ENCODE measurements at places on chromosomes 13 and 19.

DNA sequence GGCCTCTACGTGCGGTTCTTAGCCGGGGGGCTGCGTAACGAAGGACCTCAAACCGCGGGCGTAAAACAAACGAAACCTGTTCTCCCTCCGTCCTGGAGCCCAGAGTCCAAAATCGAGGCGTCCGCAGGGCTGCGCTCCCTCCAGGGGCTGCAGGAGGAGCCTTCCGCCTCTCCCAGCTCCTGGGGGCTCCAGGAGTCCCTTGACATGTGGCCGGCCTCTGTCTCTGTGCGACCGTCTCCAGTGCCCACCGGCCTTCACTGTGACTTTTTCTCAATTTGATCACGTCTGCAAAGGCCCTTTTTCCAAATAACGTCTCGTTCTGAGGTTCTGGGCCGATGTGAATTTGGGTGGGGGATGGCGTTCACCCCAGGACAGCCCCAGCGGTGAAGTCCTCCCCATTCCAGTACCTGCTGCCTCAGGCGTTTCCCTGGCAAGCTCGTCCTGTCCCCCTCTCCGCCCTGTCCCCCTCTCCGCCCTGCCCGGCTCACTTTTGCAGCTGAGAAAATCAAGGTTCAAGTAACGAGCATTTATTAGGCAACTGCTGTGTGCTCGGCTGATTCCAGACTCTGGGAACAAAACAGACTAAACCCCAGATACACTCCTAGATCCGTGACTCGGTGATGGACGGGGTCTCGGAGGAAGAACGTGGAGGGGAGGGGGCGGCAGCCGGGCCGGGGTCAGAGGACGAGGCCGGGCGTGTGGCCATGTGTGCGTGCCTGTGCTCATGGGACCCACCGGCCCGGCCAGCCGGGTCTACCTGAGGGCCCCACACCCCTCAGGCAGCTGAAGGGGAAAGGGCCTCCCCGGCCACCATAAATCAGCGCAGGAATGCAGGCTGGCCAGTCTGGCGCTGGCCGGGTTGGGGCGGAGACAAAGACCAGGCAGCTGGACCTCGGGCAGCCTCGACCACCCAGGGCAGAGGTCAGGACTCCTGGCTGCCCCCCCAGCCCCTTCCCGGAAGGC, 28.1 kb upstream of the WDR18 start:
- no peak for DNase-seq

GRCh38 chr13:99994638-99995020, 13.0 kb downstream of the ZIC2 start:
- no peak for DNase-seq

GRCh38 chr13:48710160-48710559, 56.4 kb downstream of the CYSLTR2 start:
- no peak for DNase-seq

GRCh38 chr13:59477011-59477410, 686.7 kb downstream of the DIAPH3 start:
- DNase-seq = no peak

DNA sequence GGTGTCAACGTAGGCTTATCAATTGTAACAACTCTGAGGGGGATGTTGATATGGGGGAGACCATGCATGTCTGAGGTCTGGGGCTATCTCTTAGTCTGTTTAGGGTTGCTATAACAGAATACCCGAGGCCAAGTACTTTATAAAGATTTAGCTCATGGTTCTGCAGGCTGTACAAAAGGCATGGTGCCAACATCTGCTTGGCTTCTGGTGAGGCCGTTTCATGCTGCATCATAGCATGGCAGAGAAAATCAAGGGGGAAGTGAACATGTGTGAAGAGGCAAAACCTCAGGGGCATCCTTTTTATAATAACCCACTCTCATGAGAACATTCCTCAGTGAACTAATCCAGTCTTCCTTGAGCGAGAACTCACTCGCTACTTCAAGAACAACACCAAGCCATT, 353.8 kb downstream of the ENOX1 start:
- no peak for DNase-seq

DNA sequence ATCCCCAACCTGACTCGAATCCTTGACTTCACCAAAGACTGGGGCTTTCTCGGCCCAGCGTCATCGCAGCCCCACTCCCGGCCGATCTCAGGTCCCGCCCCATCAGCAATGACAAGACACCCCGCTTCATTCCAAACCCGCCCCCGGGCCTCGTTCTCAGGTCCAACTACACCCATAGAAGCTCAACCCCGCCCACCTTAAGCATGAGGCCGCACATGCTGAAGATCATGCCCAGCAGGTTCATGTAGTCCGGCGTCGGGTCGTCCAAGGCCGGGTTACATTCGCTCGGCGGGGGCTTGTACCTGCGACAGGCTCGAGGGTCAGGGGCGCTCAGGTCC, 2.3 kb downstream of the WDR83 start:
- DNase-seq = no peak

- peak; percentile 49 for DNase-seq
These were observed at the start of gene TMEM255B for GRCh38 chr13:113758651-113759524. Gene TMEM255B, plus strand, starts transcription at chr13:113759226. Its CDS starts 44 bp downstream, at chr13:113759270.

DNA sequence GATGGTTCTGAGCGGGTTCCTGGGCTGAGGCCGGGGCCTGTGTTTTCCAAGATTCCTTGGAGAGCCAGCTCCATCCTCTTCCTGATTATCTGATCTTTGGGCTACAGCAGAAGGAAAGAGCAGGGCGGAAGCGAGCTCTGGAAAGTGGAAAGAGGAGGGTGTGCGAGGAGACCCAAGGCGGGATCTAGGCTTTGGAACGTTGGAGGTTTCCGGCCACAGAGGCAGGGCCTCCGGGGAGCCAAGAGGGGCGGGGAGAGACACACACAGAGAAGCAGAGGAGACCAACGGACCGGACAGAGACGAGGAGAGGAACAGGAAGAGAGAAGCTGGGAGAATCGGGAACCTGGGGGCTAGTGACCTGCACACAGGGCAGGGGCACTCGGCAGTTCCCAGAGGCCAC, at the start of gene CLEC11A:
CLEC11A (plus strand) TSS at position 296 of the 400 bp plus-strand sequence. CDS start 162 bp downstream, outside the sequence.
- DNase-seq = no peak

DNA sequence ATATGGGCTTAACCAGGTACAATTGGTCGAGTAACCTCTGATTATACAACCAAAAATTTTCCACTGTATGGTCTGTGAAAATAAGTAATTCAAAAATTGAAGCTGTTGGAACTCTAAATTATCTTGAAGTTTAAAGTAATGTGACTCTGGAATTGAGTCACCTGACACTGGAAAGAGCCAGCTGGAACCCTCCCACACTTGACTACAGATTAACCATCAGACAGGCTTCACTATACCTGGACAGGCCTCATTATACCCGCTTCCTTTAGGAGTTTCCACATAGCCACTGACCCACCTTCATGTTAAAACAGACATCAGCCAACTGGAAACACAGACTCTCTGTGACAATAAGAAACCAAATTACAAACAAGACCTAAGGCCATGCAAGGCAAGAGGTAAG, 1.3 kb downstream of the ZNF433 start:
- DNase-seq = no peak

GRCh38 chr19:12721656-12722565, 1.8 kb downstream of the TNPO2 start:
- no peak for DNase-seq

DNA sequence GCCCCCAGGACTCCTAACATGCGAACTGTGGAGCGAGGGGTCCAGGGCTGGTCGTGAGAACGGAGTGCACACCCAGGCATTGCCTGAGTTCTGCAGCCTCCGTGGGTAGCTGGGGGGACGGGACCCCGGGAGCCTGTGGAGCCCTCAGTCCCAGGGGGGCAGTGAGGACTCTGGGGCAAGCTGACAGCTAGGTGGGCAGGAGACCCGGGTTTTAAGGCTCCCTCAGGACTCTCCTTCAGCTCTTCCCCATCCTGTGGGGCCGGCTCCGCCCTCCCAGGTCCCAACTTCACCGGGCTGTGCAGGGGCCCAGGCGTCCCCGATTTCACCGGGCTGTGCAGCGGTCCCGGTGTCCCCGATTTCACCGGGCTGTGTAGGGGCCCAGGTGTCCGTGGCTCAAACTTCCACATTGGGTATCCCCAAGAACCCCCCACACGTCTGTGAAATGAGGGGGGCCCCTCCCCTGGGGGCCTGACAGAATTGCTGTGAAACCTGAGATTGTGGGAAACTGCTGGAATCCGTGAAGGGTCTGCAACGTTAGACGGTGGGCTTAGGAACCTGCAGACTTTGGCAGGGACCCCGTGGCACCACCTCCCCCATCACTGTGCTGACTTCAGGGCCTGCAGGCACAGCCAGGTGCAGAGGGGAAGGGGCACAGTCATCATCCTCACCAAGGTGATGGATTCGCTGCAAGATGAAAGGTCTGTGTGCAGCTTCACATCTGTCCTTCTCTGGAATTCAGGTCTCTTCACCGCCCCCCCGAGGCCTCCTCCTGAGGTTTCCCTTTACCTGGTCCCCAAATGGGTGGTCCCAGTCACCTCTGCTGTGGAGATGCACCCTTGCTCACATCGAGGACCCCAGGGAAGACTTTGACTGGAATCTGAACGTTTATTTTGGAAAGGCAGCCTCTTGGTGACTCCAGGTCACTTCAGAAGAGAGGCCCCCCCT, 73.2 kb upstream of the MCF2L start:
- peak; percentile 100 for DNase-seq

DNA sequence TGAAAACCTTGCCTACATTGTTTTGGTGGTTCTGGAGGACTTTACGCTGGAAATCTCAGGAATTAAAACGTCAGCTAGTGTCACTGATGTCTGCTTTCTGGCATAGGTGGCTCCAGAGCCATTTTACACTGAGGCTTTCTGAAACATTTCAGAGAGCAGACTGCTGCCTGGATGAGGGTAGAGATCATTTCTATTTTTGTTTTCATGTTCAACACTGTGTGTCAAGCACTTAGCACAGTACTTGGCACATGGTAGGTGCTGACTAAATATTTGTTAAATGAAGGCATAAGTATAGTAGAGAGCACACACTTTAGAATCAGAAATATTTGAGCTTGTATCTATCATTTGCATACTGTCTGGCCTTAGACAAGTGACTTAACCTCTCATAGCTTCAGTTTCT, 59.1 kb upstream of the FRY start:
- no peak for DNase-seq

GRCh38 chr19:1651568-1652291, 685 bp downstream of the TCF3 start:
- DNase-seq = no peak

GRCh38 chr13:41674246-41674645, 216.9 kb downstream of the RGCC start:
- no peak for DNase-seq

DNA sequence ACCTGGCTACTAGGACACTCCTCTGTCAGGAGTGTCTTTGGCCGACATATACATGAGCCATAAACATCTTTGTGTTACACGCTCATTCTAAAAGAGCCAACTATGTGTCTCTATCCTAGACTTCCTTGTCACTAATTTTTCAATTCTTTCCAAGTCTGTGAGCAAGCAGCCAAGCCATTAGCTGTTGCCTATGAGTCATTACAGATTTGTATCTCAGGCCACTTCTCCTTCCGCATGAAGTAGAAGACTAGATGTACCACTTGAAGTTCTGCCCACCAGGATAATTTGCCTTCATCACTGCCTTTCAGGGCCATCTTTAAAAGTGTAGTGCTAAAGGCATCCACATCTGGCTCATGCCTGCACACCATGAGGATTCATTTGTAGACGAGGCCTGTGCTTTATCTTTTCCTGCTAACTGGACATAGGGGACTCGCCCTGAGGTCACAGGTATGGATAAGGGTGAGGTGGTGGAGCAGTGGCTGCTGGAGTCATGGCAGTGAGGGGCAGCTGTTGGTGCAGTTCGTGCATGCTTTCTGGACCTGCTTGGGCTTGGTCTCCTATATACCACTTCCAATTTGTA, 126.1 kb upstream of the KL start:
- DNase-seq = no peak

DNA sequence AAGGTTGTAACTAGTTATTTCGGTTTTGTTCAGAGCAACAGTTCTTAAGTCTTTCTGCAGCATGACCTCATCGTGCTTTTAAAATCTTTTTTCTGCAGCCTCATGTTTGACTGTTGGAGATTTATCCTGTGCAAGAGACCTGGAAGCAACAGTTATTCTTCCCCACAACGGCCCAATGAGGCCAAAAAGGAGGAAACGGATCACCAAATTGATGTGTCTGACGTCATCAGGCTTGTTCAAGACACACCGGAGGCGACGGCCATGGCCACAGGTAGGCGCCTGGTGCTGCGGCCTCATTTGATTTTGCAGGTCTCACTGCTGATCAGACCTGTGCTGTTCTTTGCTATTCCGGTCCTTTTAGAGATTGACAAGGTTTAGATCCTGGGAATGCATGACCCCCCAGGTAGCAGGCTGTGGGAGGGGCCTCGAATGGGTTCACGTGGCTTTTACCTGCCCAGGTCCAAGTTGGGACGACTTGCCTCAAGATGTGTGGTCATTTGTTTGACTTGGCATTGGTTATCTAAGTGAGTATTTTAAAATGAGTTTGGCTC, 66.8 kb upstream of the MCF2L start:
- DNase-seq = no peak

GRCh38 chr13:44747179-44747578, 171.0 kb upstream of the TSC22D1 start:
- no peak for DNase-seq

DNA sequence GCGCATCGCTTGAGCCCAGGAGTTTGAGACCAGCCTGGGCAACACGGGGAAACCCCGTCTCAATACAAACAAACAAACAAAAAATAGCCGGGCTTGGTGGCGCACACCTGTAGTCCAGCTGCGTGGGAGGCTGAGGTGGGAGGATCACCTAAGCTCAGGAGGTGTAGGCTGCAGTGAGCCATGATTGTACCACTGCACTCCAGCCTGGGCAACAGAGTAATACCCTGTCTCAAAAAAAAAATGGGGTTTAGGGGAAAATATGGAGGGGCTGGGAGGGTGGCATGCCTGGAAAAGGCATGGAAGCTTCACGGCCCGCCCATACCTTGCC, 1.9 kb upstream of the ISYNA1 start:
- DNase-seq = no peak

GRCh38 chr13:104006625-104007075, 940.4 kb upstream of the SLC10A2 start:
- DNase-seq = peak; percentile 24

- DNase-seq = no peak
These were observed 6.8 kb upstream of the ZNF324 start for GRCh38 chr19:58460039-58460438.

GRCh38 chr19:10661946-10662345, 7.8 kb downstream of the ILF3 start:
- no peak for DNase-seq

GRCh38 chr19:1213391-1214286, 8.1 kb downstream of the STK11 start:
- no peak for DNase-seq

GRCh38 chr19:31254611-31255010, 94.6 kb downstream of the TSHZ3 start:
- DNase-seq = no peak

DNA sequence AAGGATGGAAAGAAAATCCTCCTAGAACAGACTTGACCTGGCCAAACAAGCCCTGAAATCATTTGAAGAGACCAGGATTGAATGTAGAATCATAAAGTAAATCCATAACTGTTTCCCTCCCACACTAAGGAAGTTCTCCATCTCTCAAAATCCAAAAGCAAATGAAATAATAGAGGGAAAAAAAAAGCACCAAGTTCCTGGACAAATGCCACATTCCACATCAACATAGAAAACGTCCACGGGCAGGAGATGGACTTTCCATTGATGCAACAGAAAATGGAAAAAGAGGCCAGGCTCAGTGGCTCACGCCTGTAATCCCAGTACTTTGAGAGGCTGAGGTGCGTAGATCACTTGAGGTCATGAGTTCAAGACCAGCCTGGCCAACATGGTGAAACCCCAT, 56.2 kb downstream of the INSR start:
- DNase-seq = no peak

GRCh38 chr13:60019119-60019993, 144.4 kb downstream of the DIAPH3 start:
- DNase-seq = no peak
